ENCODE measurements at places on chromosomes 7 and 10.

GRCh38 chr10:26881600-26882331 lies 21.0 kb upstream of the ABI1 start:
- peak; percentile 66 for DNase-seq

- no peak for DNase-seq
Observed at GRCh38 chr7:18503126-18503866, 7.7 kb downstream of the HDAC9 start.

DNA sequence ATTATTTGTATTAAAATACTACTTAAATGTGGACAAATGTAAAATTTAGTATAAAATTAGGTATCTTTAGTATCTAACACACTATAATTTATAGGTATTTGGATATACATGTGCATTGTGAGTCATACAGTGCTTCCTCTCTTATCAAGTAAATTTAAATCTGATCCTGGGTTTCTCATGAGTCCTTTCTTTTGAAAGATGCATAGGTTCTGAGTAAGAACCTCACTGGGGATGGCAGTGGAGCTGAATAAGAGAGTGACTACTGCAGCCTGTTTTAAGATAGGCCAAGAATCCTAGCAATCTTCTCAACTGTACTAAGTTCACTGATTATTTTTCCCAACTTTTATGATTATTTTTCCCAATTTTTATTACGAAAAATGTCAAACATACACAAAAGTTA lies 16.2 kb downstream of the CEP55 start:
- no peak for DNase-seq

GRCh38 chr10:34647875-34648865 lies 166.9 kb downstream of the PARD3 start:
- no peak for DNase-seq

DNA sequence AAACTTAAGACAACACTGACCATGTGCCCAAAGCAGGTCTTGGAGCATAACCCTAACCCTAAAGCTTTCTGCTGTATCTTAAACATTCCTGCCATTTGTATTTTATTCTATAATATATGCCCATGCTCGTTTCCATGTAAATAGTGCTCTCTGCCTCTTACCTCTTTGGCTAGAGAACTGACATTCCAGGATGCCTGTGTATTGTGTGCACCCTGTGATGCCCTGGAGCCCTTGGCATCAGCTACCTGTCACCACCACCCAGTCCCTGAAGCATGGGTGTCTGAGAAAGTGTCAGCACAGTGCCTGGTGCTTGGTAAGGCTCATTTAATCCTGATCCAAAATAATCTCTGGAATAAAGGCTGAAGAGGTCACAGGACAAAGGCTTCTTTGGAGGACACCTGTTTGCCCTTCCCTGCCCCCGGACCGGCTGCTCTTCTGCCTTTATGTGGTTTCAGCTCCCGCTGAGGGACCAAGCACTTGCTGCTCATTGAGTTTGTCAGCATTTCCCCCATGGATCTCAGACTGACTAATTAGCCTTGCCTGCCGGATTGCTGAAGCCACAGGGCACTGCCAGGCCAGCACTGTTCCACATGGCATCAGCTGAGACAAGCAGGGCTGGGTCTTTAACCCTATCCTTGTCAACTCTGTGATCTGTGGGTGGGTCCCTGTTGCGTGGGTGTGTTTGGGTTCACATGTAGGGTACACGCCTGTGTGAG lies 139.1 kb upstream of the SORCS3 start:
- DNase-seq, result no peak

DNA sequence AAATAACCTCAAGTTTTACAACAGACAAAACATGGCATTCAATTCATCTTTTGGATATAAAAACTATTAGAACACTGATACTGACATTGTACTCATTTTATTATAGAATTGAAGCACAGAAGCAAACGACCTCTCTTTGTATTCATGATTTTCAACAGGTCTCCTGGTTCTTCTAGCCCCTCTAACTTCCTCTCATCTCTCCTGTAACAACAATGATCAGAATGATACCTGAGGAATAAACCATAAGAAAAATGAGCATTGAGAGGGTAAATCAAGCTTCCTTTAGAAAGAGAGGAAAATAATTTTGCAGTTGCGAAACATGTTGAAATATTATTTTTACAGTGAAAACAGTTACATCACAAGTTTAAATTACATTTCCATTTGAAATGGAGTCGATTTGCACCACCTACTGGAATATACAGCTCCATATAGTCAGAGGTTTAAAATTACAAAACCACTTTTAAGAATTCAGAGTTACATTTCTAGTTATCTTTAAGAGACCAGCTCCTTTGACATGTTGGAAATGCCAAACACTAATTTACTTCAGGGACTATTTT lies 17.5 kb upstream of the TEX36 start:
- no peak for DNase-seq

GRCh38 chr10:101725296-101726114 lies 30.5 kb upstream of the FBXW4 start:
- DNase-seq, result no peak

GRCh38 chr7:151141855-151142685 lies 25.4 kb downstream of the GBX1 start:
- no peak for DNase-seq

DNA sequence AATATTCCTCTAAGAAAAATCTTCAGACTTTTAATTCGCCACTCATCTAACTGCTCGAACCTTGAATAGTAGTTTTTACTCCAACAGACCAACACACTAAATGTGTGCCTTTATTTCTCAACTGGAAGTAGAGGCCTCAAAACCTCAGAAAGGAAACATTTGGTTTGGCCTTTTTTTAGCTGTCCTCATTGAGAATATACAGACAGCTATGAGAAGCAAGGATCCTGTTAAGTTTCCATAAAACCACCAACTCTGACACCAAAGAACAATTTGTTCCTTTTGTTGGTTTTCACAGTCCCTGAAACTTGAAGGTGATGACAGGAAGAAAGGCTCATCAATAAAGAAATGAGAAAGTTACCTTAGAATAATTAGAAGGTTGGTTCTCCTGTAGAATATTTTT lies 199.2 kb upstream of the MEOX2 start:
- DNase-seq, result no peak

GRCh38 chr7:135368416-135369186 lies 135.0 kb downstream of the STRA8 start:
- DNase-seq, result no peak

- no peak for DNase-seq
Observed at GRCh38 chr7:128352153-128352537, 8.4 kb upstream of the RBM28 start.

GRCh38 chr7:106277976-106278375 lies 6.8 kb downstream of the NAMPT start:
- DNase-seq, result no peak

GRCh38 chr10:86648704-86649427 lies 5.5 kb upstream of the OPN4 start:
- peak; percentile 78 for DNase-seq

DNA sequence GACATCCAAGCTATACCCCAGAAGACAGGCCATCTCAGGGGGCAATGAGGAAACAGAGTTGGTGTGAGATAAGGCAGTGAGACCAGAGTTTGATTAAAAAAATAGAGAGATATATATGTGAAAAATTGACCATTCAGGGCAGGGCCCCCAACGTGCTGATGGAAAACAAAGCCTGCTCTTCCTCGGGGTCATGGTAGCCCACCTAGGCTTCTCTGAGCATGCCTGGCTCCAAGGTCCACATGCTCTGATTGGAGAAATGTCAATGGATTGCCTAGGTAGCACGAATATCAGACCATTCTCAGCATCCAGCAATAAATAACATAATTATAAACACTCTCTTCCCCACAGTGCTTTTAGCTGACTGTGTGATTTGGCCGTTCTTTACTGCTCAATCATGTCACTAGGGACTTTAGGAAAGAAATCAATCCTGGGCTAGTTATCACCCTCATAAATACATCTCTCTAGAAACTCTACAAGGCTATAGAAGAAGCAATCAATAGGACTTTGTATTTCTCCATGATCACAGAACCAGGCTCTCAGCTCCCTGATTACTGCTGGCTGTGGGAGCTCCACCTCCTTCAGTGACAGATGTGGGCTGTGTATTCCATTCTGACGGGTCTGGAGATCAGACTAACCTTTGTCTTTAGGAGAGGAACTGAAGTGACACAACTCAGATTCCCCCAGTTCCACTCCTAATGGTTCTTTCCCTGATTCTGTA lies 766.4 kb downstream of the GRID1 start:
- no peak for DNase-seq

- DNase-seq, result no peak
Observed at GRCh38 chr7:139230484-139230773, 608 bp upstream of the UBN2 start.

GRCh38 chr7:49425277-49425818 lies 348.1 kb upstream of the VWC2 start:
- DNase-seq, result no peak

DNA sequence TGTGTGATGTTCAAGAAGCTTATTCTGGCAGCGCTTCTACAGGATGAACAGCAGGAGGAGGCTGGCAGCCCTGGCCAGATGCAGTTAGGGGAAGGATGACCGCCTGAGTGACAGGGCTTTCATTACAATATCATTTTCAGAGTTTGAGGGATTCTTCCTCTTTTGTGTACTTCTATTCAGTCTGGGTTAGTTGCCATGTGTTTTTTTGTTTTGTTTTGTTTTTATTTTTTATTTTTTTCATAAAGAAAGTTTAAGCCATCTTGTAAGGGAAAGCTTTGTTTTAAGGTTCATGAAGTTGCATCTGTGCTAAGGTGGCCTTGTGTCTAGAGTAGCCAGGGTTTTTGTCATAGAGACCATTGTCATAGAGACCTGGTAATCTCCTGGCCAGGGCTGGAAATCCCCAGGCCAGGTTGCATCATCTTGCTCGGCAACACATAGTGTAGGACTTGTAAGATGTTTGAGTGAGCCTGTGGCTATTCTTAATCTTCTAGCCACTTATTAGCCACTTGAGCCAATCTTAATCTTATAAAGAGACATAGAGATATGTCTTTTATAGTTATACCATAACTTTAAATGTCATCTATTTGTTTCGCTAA lies 230.5 kb upstream of the TMEM229A start:
- no peak for DNase-seq

DNA sequence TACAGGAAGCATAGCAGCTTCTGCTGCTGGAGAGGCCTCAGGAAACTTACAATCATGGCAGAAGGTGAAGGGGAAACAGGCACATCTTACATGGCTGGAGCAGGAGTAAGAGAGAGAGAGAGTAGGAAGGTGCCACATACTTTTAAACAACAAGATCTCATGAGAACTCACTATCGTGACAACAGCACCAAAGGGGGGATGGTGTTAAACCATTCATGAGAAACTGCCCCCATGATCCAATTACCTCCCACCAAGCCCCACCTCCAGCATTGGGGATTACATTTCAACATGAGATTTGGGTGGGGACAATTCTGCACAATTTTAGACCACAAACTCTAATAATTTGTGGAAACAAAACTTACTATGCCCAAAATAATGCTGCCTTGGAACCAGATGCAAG lies 16.8 kb upstream of the ARMC3 start:
- DNase-seq, result no peak

- DNase-seq, result no peak
Observed at GRCh38 chr10:102868911-102869257, 386 bp upstream of the AS3MT start.

GRCh38 chr10:126373147-126373546 lies 15.1 kb downstream of the ADAM12 start:
- DNase-seq, result no peak

- DNase-seq, result no peak
Observed at GRCh38 chr10:55495555-55495954, 694.5 kb upstream of the PCDH15 start.

- DNase-seq, result no peak
Observed at GRCh38 chr10:71975087-71975870, 11.1 kb downstream of the CHST3 start.

DNA sequence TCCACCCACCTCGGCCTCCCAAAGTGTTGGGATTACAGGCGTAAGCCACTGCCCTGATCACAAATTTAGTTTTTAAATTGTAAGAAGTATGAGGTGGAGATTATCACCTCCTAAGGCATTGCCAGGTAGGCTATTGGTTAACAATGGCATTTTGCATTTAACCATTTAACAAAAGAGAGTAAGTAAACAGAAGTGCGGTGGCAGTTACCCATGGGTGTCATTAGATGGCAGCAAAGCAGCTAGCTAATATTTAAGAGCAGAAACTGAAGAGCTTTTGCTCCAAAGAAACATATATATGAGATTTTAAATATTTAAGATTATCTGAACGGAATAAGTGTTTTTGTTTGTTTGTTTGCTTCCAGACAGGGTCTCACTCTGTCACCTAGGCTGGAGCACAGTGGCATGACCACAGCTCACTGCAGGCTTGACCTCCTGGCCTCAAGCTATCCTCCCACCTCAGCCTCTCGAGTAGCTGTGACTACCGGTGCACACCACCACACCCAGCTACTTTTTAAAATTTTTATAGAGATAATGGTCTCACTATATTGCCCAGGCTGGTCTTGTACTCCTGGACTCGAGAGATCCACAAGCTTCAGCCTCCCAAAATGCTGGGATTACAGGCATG lies 325.5 kb upstream of the C7orf33 start:
- peak; percentile 56 for DNase-seq

- no peak for DNase-seq
Observed at GRCh38 chr7:37730501-37730900, 46.9 kb downstream of the GPR141 start.

DNA sequence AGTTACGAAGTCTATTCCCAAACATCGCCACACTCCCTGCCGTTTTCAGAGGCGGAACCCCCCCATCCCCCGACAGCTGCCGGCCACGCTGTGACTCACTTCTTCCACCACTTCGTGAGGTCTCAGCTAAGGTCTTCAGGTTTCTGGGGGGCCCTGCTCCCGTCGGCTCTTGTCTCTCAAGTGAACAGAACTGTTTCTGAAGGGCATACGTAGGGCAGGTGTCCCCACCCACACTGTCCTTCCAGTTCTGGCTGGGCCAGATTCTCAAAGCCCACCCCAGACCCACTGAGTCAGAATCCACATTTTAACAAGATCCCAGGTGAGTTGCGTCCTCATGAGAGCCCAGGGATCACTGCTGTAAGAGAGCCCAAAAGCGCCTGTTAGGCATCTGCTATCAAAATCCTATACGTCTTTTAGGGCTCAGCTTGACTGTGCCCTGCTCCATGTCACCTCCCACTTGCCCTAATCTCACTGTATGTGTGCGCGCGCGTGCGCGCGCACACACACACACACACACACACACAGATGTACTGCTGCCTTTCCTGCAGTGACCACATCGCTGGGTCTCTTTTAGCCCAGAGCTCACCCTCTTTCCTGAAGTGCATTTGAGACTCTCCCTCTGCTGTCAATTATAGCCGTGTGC lies 78.8 kb downstream of the PROSER2 start:
- no peak for DNase-seq

- DNase-seq, result no peak
Observed at GRCh38 chr10:95389982-95390381, 99.2 kb upstream of the PDLIM1 start.

GRCh38 chr10:12448729-12449391 lies 99.5 kb downstream of the CAMK1D start:
- peak; percentile 72 for DNase-seq

DNA sequence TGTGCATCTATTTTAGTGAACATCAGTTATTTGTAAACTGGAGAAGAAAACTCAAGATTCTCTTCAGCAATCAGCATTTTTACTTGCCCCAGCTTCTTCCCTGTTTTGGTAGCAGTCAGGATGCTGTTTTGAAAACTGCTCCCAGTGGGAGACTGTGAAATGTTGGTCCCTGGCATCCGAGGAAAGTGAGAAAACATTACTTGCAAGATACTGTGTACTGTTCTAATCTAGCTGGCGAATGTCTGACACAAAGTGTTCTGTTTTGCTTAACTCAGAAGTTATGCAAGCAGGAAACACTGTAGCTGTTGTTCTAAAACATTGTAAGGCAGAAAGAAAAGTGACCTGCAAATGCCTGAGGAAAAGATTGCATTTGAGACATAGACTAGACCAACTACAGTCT lies 171.8 kb upstream of the POM121L12 start:
- DNase-seq, result no peak

Measured in LoVo (cell line).